ENCODE measurements at places on chromosomes 12 and 14.
A peak's percentile ranks its signal among the peaks of the same experiment; 100 is the strongest.

DNA sequence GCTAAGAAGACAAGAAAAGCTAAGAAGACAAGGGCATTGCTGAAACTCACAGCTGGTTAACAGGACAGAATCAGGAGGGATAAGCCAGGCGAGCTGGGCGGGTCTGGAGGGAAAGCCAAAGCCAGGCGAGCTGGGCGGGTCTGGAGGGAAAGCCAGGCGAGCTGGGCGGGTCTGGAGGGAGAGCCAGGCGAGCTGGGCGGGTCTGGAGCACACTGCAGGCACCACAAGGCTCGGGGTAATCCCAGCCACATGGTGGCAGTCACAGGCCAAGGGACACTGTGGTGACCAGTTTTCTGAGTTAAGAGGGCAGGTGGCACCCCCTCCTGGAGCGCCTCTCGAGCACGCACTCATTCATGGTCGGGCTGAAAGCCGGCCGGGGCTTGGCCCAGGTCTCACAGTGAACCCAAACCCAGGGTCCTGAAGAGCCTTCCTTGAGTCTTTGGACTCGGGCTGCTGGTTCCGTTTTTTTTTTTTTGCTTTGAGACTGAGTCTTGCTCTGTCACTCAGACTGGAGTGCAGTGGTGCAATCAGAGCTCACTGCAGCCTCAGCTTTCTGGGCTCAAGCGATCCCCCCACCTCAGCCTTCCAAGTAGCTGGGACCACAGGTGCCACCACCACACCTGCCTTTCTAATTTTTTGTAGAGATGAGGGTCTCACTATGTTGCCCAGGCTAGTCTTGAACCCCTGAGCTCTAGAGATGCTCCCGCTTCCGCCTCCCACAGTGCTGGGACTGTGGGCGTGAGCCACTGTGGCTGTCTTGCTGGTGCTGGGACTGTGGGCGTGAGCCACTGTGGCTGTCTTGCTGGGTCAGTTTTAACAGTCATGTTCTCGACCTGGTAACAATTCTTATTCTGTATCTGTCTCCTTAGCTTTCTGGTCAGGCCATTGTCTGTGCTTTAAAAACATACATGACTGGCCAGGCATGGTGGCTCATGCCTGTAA, 40.2 kb downstream of the HSP90AA1 start:
- peak; percentile 32 for DNase-seq

DNA sequence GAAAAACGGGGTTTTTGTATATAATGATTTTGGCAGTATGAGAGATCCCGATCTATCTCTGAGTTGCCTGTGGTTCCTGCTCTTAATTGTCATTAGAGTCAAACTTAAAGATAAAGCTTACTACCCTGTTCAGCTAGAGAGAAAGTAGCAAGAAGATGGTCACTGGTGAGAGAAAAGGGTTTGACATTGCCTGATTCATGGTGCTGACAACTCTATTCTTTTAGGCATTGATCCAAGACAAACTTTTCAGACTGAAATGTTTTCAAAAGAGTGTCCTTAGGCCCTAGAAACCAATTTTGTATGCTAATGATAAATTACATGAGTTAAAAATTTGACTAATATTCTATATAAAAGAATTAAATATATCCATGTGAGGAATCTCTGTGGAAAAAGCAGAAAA, 35.1 kb downstream of the PELI2 start:
- DNase-seq: no peak

DNA sequence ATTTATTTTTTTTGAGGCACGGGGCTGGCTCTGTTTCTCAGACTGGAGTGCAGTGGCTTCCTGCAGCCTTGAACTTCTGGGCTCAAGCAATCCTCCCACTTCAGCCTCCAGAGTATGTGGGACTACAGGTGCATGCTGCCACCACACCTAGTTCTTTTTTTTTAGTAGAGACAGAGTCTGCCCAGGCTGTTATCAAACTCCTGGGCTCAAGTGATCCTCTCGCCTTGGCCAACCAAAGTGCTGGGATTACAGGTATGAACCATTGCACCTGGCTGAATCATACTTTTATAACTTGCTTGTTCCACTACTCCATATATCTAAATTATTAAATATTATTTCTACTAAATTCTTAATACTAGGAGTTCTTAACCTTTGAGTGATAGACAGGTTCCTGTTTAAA, 111.6 kb downstream of the BTG1 start:
- DNase-seq: no peak

GRCh38 chr12:57089271-57090245, 644 bp downstream of the NAB2 start:
- peak; percentile 68 for DNase-seq

DNA sequence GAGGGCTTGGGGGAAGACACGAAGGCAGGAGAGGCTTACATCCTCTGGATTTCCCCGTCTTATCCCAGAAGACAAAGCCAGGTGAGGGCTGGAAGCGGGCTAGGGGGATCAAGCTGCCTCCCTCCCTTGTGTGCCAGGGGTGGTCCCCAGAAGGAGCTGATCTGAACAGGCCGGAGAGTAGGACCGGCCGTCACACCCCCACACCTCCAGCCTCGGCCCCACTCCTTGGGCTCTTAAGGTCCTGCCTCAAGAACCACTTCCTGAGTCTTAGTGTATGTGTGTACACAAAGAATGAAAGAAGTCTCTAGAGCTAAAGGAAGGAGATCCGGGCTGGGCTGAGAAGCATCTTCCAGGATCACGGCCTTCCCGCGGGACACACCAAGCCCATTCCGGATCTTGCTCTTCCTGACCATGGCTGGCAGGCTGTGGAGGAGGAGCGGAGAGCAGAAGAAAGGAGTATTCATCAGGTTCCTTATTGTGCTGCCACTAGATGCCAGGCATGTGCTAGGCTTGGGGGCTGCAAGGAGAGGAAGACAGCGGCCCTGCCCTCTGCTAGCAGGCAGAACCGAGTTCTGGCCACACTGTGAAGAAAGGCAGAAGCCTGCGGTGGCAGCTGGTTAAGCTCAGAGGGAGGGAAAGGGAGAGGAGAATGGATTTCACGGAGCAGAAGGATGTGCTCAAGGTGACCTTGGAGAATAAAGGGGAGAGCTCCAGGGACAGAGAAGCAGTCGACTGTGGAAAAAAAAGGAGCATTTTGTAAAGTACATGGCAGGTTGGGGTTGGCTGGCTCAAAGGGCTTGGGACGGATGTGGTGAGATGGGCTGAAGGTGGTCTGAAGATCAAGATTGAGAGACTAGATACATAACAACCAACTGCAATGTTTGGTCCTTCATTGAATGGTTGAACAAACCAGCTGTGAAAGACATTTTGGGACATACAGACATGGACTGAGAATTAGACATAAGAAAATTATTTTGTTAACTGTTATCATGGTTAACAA, 1.3 kb upstream of the CD63 start:
- DNase-seq: peak; percentile 43

DNA sequence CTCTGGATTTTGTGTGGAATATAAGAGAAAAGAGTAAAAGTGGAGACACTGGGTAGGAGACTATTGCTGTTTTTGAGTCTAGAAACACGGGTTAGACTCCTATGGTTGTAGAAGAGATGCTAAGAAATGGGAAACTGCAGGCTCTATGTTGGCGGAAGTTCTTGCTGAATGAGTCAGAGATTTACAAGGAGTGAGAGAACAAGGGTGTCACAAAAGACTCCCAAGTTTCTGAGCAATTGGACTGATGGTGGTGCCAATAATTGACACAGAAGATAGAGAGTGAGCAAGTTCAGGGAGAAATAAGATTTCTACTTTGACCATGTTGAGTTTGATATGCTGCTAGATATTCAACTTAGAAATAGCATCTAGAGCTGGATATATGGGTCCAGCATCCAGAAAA, 2.6 kb upstream of the PRKD1 start:
- no peak for DNase-seq

GRCh38 chr14:105173901-105174894, 5.6 kb upstream of the JAG2 start:
- peak; percentile 43 for DNase-seq

GRCh38 chr14:84482256-84483071, 1047.5 kb upstream of the FLRT2 start:
- no peak for DNase-seq

DNA sequence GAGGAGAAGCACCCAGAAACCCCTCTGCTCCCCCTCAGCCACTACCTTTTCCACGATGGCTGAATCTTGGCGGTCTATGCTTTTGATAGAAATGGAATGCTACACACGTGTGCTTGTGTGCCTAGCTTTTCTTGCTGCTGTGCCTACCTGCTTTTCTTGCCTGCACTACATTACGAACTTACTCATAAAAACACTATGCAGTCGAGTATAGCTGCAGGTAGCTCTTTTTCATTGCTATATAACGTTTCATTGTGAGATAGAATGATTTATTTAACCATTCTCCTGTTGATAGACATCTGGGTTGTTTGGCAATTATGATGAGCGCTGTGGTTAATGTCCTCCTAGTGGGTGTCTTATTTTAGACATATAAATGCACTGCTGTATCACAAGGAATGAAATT, 67.9 kb upstream of the NCOR2 start:
- no peak for DNase-seq

- DNase-seq: no peak
Observed at GRCh38 chr12:82461393-82461792, 103.1 kb downstream of the METTL25 start.

DNA sequence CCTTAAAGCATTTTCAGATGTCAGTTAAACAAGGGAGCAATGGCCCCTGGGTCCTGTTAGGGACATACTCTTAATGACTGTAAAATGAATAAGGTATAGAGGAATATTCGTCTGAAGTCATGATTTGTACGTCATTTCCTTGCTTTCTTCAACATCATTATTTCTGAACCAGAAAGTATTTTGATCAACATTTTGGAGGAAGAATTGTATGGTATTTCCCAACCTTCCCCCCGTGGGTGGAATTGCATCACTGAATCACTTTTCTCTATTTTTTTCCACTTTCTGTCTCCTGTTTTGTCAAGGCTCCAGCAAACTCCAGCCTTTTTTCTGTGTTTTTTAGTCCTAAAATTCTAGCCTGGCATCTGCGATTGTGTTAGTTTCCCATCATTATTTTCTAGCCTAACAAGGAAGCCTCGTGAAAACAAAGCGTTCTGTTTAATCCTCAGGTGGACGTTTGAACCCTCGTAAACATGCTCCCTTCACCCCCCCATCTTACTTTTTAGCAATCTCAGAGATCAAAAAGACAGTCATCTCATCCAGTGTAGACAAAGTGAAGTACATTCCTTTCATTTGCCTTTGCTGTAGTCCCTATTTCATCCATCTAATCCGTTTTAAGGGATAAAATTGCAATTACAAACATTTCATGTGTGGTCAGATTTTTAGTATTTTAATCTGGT, 62.3 kb downstream of the ETV6 start:
- no peak for DNase-seq

GRCh38 chr14:35292770-35293561, 784 bp downstream of the PSMA6 start:
- DNase-seq: no peak

- no peak for DNase-seq
Observed at GRCh38 chr12:66119229-66119869, 11.2 kb downstream of the LLPH start.

- DNase-seq: no peak
Observed at GRCh38 chr14:32134448-32135097, 57.5 kb downstream of the ARHGAP5 start.
